Hematopoietic multipotent progenitor cell (in vitro differentiated cells): ENCODE measurements at places on chromosomes 11 and 22.

GRCh38 chr11:30917859-30918478 is 331.8 kb upstream of the MPPED2 start:
- peak; percentile 76 for DNase-seq

DNA sequence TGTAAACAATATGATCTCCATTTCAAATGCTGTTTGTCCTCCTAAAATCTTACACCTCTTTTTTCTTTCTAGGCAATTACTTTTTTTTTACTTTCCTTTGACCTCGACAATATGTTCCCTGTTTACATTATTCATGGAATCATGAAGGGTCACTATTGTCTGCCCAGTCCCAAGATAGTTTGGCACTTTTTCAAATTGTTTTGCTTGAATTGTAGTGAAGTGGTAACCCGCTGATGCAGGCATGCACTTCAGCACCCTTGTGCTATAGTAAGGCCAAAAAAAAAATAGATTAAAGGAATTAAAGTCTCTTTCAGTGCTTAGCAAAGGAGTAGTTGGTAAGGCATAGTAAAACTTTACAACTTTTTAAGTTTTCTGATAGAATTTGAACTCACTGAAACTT is 90.9 kb downstream of the PAX6 start:
- no peak for DNase-seq

- no peak for DNase-seq
Observed at GRCh38 chr11:111514216-111515031, at the start of gene HOATZ. Gene HOATZ, plus strand, starts transcription at chr11:111514778. Its CDS starts 7 bp downstream, at chr11:111514785.

DNA sequence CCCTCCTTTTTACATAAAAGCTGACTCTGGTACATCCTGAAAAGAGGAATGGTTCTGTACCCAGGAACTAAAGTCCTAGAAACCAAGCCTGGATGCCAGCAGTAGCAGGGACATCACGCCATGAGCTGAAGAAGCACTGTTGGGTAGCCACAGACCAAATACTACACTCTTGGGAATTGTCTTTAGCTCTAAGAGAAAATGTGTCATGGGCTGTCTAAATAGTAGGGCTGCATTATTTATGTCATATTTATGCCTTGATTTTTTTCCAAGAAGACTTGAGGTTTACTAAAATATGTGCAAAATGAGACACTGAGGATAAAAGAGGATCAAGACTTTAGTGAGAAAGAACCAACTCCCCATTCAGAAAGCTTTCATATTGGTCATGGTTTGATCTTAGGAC is 213.6 kb downstream of the RAB38 start:
- no peak for DNase-seq

- no peak for DNase-seq
Observed at GRCh38 chr11:130124096-130124495, 35.5 kb upstream of the ST14 start.

GRCh38 chr11:34593085-34593484 is 27.8 kb upstream of the EHF start:
- no peak for DNase-seq

DNA sequence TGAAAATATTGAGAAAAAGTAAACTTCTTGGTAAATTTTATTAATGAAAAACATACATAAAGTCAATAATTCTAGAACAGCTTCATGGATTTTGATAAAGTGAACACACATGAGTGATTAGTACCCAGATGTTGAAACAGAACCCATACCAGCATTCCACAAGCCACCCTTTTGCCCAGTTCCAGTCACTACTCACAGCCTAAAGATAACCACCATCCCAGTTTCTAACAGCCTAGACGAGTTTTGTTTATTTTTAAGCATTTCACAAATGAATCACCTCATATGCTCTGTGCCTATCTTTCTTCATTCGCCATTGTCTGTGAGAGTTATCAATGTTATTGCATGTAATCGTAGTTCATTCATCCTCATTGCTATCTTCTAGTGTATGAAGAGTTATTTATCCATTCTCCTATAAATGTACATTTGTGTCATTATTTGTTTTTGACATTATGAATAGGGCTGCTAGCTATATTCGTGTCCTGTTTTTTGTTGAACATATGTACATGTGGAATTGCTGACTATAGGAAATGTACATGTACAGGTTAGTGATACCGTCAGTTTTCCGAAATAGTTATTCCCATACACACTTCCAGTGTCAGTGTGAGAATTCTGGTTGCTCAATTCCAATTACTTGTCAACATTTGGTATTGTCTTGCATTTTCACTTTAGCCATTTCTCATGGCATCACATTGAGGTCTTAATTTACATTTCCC is 44.5 kb upstream of the TEAD1 start:
- no peak for DNase-seq

- DNase-seq: no peak
Observed at GRCh38 chr11:29005401-29005980, 897.3 kb downstream of the METTL15 start.

- no peak for DNase-seq
Observed at GRCh38 chr11:33545931-33546330, 154.7 kb downstream of the C11orf91 start.

- no peak for DNase-seq
Observed at GRCh38 chr11:75051043-75051442, 45.6 kb downstream of the OR2AT4 start.
